Mesendoderm (in vitro differentiated cells): ENCODE measurements at places on chromosomes 13 and 19.

DNA sequence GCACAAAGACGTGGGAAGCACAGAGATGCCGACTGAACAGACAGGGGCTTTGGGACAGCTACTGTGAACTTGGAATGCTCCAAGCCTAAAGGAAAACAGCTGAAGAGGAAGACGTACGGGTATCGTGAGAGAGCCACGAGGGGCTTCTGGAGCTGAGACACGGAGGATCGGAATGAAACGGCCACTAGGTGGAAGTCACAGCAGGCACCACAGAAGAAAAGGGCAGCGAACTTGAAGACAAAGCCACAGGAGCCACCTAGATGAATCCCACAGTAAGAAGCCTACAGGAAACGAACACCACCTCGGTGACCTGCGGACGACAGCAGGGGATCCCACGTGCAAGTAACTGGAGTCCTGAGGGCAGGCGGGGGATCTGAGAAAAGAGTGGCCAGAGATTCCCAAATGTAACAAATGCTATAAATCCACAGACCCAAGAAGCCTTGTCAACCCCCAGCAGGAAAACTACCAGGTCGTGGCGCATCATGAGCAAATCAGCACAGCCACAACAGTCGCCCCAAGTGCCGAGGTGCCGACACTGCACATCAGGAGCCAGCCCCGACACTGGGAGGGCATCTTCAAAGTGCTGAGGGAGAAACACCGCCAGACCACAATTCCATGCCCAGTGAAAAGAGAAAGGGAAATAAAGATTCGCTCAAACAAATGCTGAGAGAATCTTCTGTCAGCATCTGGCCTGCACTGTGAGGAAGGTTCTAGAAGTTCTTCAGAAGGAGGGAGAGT lies 39.3 kb upstream of the ISYNA1 start:
- peak; percentile 48 for DNase-seq

DNA sequence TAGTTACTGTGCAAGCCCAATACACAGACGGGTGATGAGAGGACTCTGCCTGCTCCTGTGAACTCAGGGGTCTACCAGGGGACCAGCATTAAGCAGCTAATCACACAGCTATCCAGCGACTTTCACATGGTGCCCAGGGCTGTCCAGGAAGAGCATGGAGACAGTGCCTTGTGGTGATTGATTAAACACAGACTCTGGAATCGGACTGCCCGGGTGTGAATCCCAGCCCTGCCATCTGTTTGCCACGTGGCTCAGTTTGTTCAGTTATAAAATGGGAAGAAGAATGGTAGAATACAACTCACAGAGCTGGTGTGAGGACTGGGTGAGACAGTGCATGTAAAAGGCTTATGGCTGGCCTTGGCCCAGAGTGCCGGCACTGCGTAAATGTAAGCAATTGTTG lies 42.1 kb upstream of the NPAS1 start:
- DNase-seq = no peak

- DNase-seq = no peak
Observed at GRCh38 chr13:39655041-39655568, 357 bp upstream of the COG6 start.

DNA sequence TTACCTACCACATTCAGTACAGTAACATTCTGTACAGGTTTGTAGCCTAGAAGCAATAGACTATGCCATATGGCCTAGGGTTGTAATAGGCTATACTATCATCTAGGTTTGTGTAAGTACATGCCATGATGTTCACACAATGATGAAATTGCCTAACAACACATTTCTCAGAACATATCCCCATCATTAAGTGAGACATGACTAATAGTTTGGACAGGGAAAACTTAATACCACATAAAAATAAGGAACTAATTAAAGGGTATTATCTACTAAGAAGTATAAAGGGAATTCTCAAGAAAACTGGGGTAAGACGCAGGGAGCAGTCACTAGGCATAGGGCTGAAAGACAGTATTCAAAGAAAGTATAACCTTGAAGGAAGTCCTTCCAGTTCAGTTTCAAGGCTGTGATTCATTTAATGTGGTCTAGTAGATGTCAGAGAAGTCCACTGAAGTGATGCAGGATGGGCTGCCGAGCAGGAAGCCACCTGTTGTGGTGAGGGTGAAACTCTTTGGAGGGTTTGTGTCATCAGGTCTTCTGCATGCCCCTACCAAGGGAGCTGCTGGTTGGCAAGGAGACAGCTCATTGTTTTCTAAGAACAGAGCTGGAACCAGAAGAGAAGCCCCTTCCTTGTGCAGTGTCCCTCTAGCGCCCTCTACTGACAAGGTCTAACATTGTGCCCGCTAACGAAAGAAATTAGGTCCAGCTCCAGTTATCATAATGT lies 122.9 kb downstream of the OLFM4 start:
- peak; percentile 94 for DNase-seq

GRCh38 chr19:30862876-30863275 lies 486.4 kb downstream of the TSHZ3 start:
- no peak for DNase-seq

- DNase-seq = no peak
Observed at GRCh38 chr13:113969973-113970611, 3.8 kb downstream of the C13orf46 start.

- DNase-seq = peak; percentile 35
Observed at GRCh38 chr13:95300625-95301182, 547 bp downstream of the ABCC4 start.

DNA sequence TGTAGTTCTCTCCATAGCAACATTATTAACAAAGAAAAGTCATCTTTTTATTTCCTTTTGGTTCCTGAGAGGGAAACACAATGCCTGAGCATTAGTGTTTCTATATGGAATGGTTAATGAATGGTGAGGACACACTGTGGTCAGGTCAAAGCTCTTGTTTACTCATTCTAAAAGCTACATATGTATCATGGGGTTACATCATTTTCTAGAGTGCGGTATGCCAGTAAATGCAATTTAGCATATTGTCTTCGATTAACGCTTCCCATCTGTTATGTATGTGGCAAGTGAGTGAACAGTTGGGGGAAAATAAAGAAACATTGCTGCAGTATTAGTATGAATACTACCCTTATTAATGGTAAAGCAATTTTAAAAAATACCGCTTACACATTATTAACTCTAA lies 1152.2 kb upstream of the SPRY2 start:
- no peak for DNase-seq

DNA sequence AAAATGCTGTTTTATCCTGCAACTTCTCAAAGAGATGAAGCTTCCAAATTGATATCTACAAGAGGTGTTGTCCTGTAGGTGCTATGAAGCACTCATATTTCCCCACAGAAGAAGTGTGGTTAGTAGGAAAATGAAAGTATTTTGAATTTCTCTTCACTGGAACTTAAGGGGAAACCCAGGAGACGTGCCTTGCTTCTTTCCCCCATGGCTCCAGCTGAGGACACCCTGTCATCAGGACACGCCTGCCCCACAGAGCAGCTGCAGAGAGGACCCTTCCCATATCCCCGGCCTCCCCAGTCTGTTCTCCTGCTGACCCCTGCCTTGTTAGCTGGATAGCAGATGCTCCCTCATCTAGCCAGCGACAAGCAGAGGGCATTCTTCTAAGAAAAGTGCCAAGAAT lies 371.3 kb downstream of the COG6 start:
- no peak for DNase-seq

DNA sequence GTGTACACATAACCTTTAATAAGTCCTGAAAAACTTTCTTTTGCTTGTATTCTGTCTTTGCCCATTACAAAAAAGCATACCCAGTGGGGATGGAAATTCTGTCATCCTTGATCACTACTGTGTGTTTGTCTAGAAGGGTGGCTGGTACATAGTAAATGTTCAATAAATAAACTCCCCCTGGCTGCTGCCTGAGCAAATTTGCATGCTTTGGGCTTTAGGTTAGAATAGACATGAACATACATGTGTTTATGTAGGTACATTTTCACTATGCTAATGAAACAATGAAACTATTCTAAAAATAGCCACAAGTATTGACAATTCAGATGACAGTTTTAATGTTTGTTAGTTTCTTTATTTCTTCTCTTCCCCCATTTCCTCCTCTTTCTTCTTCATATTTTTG lies 36.1 kb downstream of the TNFSF13B start:
- DNase-seq = no peak

GRCh38 chr19:3550947-3551791 lies 6.2 kb downstream of the MFSD12 start:
- no peak for DNase-seq

DNA sequence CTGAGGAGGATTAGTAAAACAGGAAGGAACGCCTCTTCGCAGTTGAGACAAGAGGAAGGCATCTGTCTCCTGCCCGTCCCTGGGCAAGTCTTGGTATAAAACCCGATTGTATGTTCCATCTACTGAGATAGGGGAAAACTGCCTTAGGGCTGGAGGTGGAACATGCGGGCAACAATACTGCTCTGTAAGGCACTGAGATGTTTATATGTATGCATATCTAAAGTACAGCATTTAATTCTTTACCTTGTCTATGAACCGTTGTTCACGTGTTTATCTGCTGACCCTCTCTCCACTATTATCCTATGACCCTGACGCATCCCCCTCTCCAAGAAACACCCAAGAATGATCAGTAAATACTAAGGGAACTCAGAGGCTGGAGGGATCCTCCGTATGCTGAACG lies 722 bp upstream of the TIMM50 start:
- no peak for DNase-seq

DNA sequence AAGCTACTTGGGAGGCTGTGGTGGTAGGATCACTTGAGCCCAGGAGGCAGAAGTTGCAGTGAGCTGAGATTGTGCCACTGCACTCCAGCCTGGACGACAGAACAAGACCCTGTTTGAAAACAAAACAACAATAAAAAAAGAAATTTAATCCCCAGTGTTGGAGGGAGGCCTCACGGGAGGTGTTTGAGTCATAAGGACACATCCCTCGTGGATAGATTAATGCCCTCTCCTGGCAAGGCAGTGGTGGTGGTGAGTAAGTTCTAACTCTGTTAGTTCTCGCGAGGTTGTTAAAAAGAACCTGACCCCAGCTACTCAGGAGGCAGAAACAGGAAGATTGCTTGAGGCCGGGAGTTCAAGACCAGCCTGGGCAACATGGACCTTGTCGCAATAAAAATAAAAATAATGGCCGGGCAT lies 27.6 kb upstream of the SIN3B start:
- DNase-seq = no peak

GRCh38 chr19:40219721-40220276 lies 1.6 kb upstream of the TTC9B start:
- no peak for DNase-seq

- peak; percentile 87 for DNase-seq
Observed at GRCh38 chr13:50969691-50970090, 60.1 kb downstream of the RNASEH2B start.

DNA sequence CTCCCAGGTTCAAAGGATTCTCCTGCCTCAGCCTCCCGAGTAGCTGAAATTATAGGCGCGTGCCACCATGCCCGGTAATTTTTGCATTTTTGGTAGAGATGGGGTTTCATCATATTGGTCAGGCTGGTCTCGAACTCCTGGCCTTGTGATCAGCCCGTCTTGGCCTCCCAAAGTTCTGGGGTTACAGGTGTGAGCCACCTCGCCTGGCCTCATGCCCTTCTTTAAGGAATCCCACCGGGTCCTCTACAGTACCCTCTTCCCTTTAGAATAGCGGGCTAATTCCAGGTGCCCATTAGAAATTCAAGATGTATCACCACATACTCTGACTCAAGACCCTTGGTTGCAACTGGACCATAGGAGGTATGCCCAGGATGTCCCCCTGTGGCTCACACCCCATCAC lies 74.2 kb upstream of the ZNF536 start:
- DNase-seq = no peak

DNA sequence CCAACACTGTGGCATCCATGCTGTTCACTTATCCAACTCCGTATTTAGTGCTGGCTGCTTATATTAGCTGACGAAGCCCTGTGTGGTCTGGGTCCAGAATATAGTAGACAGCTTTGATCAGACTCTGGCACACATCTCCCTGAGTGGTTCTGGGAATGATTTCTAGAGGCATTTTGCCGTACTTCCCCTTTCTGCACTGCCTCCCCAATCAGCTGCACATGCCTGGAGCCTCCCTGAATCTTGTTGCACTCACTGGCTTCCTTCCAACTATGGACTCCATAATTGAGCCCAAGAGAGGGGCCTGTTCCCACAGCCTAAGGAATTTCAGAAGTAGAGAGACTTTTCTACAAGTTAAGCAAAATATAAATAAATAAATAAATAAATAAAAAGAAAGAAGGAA lies 30.4 kb upstream of the PCDH8 start:
- no peak for DNase-seq

- DNase-seq = no peak
Observed at GRCh38 chr19:42095142-42095813, 19.3 kb downstream of the ZNF574 start.

GRCh38 chr13:60109285-60109684 lies 54.4 kb downstream of the DIAPH3 start:
- no peak for DNase-seq

DNA sequence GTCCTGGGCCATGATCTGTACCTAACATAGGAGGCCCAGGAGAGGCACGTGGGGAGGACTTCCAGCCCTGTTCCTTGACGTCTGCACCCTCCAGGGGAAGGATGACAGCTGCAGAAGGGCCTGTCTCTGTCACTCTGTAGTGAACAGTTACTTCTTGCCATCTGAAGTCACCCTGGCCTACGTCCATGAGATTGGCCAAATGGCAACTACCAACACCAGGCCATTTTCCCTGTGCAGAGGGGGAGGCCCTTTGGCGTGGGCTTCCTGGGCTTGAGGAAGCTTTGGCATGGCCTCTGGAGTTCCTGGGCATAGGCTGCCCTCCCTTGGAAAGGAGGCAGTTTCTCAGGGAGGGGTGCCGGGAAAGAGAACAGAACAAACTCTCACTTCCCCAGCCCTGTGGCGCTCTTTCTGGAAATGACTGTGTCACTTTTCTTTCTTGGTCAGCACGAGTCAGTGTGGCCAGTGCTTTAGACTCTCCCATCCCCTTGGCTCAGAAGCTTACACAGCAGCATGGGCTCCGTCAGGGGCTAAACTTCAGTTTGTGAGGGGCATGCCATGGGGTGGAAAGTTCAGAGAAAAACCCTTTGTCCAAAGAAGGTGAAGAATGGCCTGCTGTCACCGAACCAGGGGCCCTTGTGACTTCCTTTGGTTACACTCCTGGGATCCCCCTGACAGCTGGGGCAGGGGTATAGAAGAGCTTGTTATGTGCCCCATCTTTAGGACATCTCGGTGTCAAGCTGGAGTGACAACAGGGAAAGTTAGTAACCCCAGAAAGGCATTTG lies 5.3 kb downstream of the CARM1 start:
- DNase-seq = no peak

- no peak for DNase-seq
Observed at GRCh38 chr13:50678464-50679162, 164.9 kb downstream of the DLEU7 start.

DNA sequence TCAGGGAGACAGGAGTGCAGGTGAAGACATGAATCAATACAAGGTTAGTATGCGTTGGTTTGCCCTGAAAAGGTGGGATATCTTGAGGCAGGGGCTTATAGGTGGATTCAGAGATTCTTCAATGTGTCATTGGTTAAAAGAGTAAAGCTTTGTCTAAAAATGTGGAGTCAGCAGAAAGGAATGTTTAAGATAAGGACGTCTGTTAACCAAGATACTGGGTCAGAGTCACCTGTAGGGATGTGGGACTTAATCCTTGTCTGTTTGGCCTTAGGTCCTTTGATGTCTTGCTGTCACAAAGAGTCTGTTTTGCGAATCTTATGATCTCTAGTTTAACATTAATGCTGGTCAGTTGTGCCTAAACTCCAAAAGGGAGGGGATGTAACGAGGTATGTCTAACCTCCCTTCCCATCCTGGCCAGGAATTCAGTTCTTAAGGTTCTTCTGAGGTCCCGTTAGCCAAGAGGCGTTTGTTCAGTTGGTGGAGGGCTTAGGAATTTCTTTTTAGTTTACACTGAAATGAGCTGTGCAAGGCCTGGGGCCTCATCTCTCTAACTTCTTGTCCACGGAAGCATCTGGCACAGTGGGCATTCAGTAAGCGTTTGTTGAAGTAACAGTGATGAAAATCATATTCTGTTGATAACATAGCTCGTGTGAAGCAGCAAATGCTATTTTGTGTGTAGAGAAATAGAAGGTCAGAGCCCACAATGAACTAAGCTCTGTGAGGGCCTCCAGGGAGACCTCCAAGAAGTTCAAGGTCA lies 96.2 kb upstream of the RNF113B start:
- peak; percentile 96 for DNase-seq
